Activated naive CD4-positive, alpha-beta T cell treated with anti-CD3 and anti-CD28 coated beads, Interleukin-2, amount 10 ng/mL, durations not matched to agents 7 days and 5 days (primary cell): ENCODE measurements at places on chromosomes 2 and 18.

- DNase-seq = no peak
These were observed 1025.1 kb downstream of the LRP1B start for GRCh38 chr2:141105763-141106162.

DNA sequence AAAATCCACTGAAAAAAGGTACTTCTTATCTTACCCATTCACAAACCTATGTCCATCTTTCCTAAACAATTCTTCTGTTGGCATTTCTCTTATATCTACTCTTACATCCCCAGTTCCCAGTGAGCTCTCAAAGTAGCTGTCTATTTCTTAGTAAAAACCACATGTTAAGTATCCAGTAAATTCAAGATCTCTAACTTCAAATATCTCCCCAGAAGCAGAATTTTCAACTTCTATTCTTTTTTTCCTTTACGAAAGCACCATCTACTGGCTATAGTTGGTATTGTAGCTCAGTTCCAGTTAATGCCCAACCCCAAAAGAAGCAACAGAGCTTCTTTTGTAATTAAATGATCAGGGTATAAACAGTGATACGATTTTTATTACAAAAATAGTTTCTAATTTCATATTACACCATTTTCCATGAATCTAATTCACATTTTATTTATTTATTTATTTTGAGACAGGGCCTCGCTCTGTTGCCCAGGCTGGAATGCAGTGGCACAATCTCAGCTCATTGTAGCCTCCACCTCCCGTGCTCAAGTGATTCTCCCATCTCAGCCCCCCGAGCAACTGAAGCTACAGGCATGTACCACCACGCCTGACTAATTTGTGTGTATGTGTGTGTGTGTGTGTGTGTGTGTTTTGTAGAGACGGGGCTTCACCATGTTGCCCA, 28.5 kb downstream of the HRH4 start:
- DNase-seq = no peak

DNA sequence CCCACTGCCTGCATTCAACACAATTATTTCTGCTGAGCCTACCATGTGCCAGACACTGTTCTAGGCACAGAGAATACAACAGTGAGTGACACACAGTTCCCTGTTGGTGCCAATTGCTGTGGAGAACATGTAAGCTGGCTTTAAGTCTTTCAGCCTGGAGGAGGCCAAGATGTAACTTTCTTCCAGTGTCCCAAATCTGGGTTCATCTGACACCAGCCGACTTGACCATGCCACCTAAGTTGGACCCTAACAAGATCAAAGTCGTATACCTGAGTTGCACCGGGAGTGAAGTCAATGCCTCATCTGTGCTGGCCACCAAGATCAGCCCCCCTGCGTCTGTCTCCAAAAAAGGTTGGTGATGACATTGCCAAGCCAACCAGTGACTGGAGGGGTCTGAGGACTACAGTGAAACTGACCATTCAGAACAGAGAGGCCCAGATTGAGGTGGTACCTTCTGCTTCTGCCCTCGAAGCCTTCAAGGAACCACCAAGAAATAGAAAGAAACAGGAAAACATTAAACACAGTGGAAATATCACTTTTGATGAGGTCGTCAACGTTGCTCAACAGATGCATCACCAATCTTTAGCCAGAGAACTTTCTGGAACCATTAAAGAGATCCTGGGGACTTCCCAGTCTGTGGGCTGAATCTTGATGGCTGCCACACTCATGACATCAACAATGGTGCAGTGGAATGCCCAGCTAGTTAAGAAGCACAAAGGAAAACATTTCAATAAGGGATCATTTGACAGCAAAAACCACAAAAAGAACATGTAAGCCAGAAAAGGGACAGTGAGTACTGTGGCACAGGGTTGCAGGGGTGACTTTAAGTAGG, 6.3 kb downstream of the TRABD2A start:
- peak; percentile 21 for DNase-seq

- no peak for DNase-seq
These were observed 273.3 kb downstream of the TNS1 start for GRCh38 chr2:217729421-217730053.

- no peak for DNase-seq
These were observed 149.8 kb downstream of the KLHL29 start for GRCh38 chr2:23534771-23535170.

GRCh38 chr2:34545486-34546136, 946.5 kb upstream of the FAM98A start:
- no peak for DNase-seq

DNA sequence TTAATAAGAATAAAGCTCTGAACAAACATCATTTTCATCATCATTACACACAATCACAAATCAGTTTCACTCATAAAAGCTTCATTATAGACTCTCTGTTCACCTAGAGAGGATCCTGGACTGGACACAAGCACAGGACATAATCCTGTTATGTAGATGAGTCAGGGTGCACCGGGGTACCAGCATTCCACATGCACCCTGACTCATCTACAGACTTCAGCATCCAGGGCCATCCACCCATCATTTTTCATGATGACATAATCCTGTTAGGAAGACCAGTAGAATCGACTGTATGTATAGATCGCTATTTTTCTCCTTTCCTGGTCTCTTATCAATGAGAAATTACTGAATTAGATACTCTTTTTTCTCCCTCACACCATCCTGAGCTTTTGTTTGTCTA, 73.7 kb upstream of the PIK3C3 start:
- DNase-seq = no peak

GRCh38 chr18:42824178-42824577, 291.3 kb downstream of the RIT2 start:
- DNase-seq = no peak

DNA sequence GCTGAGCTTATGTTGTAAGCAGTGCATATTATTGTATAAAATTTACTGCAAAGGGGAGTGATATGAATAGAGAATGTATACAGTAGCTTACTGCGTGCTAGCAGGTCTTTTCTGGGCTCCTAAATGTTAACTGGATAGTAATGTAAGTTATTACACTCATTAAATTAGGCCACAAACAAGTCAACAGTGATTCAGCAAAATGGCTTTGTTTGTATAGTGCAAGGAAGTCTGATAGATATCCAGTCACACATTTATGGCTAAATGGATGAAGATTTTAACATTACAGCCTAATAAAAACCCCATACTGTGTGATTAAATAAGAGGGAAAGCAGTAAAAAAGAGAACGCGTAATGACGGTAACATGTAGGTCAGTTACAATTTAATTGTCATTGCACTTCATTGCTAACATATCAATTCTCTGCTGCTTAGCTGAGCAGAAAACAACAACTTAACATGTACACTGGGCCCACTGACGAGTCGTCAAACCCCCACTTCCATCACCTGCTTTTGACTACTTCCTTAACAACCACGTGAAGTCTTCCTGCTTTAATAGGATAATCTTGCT, 665.0 kb upstream of the FANCL start:
- no peak for DNase-seq

DNA sequence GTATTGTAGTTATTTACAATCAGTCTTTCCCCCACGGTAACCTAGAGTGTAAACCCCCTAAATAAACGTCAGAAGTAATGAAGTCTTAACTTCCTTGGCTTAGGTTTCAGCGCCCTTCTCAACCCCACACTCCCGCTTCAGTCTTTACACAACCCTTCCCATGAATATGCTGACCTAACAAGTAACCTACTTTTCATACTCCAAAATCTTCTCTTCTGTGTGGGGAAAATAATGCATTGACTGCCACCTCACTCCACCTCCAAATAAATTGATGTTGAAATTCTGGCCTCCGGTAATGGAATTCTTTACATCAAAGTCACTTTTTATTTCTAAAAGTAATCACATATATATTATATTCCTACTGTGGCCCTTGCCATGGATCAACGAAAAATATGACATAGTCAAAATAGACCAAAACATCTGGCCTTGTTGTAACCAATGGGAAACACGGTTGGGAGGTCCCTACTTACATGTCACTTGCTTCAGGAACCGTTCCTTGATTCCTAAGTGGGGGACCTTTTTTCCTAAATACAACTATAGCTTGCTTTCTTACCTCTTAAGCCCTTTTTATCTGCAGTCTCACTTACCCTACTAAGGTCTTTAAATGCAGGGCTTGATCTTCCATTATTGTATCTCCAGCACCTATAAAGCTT, 961 bp downstream of the GEN1 start:
- no peak for DNase-seq

DNA sequence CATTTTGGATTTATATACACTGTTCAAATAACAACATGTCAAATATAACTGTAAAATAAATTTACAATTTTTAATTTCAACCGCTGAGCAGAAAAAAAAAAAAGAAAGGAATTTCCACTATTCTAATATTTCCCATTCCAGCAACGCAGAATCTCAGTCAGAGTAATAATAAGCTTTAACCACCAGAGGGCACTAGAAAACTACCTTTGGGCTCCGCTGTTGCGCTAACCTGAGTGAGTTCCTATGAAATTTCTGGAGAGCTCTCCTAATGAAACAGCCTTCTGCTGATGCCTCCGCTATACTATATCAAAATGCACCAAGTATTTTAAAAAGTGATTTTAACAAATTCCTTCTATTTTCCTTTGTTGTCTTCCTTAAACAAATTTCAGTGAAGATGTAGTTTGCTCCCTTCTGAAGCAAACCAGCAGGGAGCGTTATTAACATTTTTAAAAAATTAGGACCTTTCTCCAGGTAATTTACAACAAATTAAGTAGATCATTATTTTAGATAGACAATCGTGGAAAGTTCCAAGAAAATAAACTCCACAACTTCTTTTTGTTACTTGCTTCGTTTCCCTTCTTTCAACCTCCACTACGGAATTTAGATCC, 23.0 kb downstream of the ERMN start:
- DNase-seq = peak; percentile 45

- no peak for DNase-seq
These were observed 348.9 kb downstream of the RND3 start for GRCh38 chr2:150138587-150138986.

GRCh38 chr2:128263902-128264331, 54.8 kb downstream of the HS6ST1 start:
- no peak for DNase-seq

- no peak for DNase-seq
These were observed 111.1 kb downstream of the PDCL3 start for GRCh38 chr2:100673691-100674485.

GRCh38 chr2:234686088-234686890, 189.4 kb upstream of the ARL4C start:
- no peak for DNase-seq

DNA sequence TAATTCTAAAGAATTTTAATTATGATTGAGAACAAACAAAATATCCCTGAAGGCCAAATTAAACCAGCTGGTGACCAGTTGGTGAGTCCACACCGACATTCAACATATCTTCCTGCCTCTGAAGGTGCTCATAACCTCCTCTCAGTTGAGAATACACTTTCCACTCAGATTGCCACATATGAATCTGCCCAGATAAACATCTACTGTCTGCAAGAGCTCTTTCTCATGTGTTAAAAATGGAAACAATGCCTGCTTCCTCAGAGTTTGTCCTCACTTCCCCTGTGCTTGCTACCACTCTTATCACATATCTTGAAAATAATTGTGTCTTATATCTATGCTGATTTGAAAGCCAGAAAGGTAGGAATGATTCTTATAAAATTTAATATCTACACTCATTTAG, 177.7 kb upstream of the GULP1 start:
- DNase-seq = no peak

GRCh38 chr18:70289351-70290312, 787 bp downstream of the SOCS6 start:
- peak; percentile 32 for DNase-seq

DNA sequence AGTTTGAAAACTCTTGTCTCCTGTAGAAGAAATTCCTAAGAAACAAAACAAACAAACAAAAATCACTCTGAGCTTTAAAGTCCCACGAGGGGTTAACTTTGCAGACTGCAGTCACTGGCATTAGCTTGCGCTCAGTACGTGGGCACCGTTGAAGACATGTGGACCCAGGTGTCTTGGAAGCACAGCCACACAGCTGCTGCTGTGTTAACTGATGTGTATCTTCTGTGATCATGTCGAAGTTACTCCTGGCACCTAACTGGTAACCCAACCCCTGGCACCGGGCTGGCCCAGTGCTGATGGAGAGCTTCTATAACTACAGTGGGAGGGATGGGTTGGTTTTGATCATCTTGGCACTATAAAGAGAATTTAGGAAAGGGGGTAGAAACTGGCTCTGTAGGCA, 51.6 kb upstream of the FHL2 start:
- DNase-seq = no peak

GRCh38 chr2:96164459-96165184, 19.4 kb upstream of the DUSP2 start:
- peak; percentile 76 for DNase-seq

GRCh38 chr2:224775647-224776046, 59.5 kb upstream of the CCDC195 start:
- DNase-seq = no peak

DNA sequence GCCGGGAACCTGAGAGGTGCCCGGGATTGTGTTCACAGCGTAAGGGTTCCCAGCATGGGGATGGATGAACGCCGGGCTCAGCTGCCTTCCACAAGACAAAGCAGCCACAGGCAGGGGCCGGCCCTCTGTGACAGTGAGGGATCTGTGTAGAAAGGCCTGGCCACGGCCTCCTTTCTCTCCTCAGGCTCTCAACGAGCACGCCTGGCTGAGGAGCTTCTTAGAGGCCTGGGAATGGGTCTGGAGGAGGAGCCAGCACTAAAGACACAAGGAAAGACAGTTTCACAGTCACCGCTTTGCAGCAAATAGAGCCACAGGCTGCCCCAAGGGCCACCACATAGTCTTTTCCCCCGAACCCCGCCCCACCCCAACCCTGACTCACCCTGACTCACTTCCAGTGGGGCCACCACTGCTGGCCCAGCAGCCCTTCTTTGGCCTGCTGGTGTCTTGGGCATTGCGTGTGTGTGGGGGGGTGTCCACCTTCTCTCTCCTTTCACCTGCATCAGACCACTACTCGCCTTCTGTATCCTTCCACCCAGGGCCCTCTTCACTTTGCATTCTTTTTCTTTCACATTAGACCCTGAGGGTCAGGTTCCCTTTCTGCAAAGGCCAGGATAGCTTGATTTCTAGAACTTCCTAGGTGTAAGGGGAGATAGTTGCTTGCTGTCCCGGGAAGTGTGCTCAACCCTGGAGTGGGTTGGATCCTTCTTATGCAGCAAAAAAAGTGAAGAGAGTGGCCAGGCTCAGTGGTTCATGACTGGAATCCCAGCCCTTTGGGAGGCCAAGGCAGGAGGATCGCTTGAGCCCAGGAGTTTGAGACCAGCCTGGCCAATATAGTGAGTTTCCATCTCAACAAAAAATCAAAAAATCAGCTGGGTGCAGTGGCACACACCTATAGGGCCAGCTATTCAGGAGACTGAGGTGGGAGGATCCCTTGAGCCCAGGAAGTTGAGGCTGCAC, 19.3 kb upstream of the HPCAL1 start:
- no peak for DNase-seq

DNA sequence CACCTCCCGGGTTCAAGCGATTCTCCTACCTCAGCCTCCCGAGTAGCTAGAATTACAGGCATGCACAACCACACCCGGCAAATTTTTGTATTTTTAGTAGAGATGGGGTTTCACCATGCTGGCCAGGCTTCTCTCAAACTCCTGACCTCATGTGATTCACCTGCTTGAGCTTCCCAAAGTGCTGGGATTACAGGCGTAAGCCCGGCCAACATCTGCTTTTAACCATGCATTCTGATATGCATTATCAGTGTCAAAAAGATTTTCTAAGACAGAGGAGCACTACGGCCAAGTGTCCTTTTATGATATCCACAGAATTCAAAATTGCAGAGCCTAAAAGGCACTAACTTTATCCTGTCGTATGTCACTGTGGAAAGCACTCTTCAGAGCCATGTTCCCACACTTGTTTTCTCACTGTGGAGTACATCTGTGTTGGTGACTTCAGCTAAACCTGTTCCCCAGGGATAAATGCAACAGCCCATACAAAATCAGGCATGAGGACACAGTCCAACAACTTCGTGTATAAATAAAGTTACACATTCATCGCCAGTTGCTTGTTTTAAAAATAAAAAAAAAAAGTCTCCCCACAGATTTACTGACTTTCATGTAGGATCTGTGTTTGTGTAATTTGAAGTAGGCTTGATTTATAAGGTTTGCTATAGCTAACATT, 56.4 kb downstream of the STK25 start:
- DNase-seq = no peak
